ENCODE measurements at places on chromosomes 5 and 9.

GRCh38 chr5:110441035-110441434, 285.4 kb downstream of the TMEM232 start:
- no peak for DNase-seq

GRCh38 chr5:73204332-73204731, 31.3 kb downstream of the TMEM174 start:
- no peak for DNase-seq

GRCh38 chr5:14773588-14773987, 98.0 kb downstream of the ANKH start:
- DNase-seq, result no peak

GRCh38 chr9:125399666-125400065, 138.0 kb downstream of the GAPVD1 start:
- DNase-seq, result no peak

DNA sequence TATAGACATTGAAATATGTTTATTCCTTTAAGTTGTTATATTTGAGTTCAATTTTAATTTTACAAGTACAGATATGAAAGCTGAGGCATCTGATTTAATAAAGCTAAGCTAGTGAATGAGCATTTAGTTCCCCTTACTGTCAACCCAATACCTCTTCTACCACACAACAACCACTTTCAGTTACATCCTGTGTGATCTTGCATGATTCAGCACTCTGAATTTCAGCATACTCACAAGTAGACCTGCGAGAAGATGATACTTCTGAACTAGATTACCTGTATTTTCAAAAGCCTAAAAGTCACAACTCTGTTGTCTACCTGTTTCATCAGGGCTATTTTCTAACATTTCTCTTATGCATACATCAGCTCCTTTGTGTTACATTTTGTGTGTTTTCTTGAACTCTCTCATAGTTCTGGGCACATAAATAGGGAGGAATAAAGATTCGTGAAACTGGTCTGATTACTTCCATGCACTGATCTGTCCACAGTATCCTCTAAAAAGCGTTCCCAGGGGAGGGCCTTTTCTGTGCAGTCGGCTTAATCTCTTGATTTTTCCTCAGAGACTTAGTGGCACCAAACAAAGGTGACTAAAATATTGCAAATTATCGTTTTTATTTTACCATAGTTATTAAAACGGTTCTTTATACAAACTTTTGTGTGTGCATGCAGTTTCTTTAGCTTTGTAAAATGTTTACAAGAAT, 2025.5 kb upstream of the NUDT12 start:
- no peak for DNase-seq

- no peak for DNase-seq
Observed at GRCh38 chr5:61273279-61273975, 58.6 kb upstream of the ZSWIM6 start.
